ENCODE measurements at places on chromosomes 12 and 14.

- no peak for DNase-seq
Measured at GRCh38 chr14:71362920-71363584, 455.8 kb downstream of the PCNX1 start.

- no peak for DNase-seq
Measured at GRCh38 chr12:16844875-16845274, 238.9 kb upstream of the LMO3 start.

DNA sequence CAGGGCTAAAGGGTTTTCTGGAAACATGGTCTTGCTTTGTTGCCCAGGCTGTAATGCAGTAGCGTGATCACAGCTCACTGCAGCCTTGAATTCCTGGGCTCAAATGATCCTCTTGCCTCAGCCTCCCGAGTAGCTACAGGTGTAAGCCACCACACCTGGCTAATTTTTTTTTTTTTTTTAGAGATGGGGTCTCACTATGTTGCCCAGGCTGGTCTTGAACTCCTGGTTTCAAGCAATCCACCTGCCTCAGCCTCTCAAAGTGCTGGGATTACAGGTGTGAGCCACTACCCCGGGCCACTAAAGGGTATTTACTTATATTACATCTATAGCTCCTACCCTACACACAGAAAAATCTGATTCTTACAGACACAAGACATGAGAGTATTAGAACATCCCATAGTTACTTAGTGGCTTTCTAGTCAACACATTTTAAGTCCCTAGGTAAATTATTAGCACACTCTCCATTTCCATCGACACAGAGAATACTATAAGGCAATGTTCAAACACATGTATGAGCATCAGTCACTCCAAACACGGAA is 6.2 kb upstream of the DCAF11 start:
- no peak for DNase-seq

DNA sequence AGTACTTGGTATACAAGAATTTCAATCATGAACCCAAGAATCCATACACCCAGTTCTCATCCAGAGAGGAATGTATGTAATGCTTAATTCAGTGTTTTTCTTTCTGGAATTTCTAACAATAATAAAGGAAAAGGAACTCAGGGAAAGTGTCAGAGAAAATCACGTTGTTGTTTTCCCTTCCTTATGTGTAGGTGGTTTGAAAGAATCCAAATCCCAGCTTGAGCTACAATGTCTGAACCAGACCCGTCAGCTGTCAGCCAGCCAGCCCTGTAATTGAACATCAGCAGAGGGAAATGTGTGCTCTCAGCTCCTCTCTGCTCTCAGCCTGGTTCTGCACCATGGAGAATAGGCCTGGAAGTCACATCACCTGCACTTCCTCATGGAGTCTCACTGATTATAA is 126.5 kb downstream of the TMEM30B start:
- DNase-seq, result no peak

GRCh38 chr12:38954238-38954873 is 49.0 kb upstream of the CPNE8 start:
- DNase-seq, result no peak

DNA sequence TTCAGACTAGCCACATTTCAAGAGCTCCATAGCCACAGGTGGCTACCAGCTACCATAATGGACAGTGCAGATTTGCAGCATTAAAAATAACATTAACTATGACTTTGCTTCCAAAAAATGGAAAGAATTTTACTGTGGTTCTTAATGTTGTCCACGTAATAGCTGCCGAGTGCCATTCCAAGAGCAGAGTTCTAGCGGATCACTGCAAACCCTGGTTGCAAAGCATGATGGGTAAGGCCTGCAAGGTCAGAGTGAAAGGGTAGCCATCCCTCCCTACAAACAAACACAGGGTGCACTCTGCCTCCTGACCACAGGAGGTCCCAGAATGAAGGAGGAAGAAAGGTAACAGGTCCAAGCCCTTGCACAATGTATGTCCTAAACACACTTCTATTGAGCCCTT is 157.6 kb downstream of the DPF3 start:
- DNase-seq, result no peak

- DNase-seq, result no peak
Measured at GRCh38 chr12:71840231-71840847, 780 bp downstream of the TBC1D15 start.

GRCh38 chr12:129109174-129110001 is 256.1 kb downstream of the GLT1D1 start:
- DNase-seq, result no peak

DNA sequence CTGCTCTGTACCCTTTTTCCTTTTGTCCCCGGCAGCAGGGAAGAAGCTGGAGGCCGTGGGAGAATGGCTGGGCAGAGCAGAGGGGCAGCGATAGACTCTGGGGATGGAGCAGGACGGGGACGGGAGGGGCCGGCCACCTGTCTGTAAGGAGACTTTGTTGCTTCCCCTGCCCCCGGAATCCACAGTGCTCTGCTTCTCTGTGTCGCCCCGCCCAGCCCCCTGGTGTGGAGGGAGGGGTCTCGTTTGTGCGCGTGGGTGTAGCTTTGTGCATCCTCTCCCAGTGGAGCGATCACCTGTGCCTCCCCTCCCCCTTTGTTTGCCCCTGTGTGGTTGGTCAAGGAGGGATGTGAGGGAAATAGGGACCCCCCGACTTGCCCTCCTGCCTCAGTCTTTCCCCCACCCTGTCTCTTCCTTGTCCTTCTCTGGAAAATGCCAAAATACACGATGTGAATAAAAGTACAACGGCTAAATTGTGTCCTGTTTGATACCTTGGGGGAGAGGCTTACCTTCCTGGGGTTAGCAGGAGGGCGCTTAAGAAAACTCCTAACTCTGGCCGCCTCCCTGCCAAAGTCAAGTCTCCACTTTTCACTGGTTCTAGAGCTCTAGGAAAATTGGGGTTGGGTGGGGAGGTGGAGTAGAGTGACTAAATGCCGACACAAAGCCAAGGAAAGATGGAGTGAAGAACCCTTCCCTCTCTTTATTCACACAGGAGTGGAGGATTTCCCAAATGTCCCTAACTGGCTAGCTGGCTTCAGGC is 990 bp upstream of the TPI1 start:
- no peak for DNase-seq

DNA sequence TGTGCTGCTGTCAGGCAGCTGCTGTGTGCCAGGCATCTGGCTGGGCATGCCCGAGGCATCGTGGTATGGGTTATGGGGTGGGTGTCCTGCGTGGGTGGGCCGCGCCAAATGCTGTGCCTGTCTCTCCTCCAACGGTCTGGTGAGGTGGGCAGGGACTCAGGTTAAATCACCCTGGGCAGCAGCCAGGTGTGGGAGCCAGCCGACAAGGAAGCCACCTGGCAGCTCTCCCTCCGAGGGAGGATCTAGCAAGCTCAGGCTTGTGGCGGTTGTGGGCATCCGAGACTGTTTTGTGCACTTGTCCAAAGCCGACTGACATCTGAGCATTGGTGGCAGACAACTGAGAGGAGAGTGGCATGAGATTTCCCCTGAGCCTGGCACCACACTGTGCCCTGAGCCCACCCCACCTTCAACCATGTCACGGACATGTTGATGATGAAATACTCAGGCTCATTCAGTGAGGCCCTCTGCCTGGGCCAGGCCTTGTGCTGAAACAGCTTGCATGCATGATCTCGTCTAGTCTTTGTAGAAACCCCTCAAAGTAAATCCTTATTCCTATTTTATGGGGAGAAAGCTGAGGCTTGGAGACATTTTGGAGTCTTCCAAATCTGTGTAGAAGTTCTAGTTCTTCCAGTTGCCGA is 181.8 kb upstream of the MYL2 start:
- no peak for DNase-seq

- no peak for DNase-seq
Measured at GRCh38 chr14:26730929-26731618, 133.2 kb upstream of the NOVA1 start.
